ENCODE measurements at places on chromosomes 3 and 15. TPM values are rescaled to one million over a fixed set of nuclear protein-coding genes. Genes with fewer than 3 reads are reported as not detected.

The STXBP5L gene
- not detected for total RNA-seq

The ITIH3 gene
- total RNA-seq: not detected

The SPTSSB gene
- total RNA-seq: not detected

The HHLA2 gene
- total RNA-seq: 0.08 TPM

The TM2D3 gene
- total RNA-seq: 33.6 TPM

The SH2D7 gene
- total RNA-seq: not detected

The ELL3 gene
- 1.6 TPM for total RNA-seq

The NBEAL2 gene
- 46.9 TPM for total RNA-seq

The NPRL2 gene
- 12.9 TPM for total RNA-seq

The GRK7 gene
- total RNA-seq: not detected

The GTF2A2 gene
- 192 TPM for total RNA-seq

The LSM3 gene
- total RNA-seq: 21.4 TPM

All from A549 treated with DMSO at 1 μM for 4 hours (cell line).